ENCODE measurements at places on chromosomes 12 and 14. TPM values are rescaled to one million over a fixed set of nuclear protein-coding genes. Genes with fewer than 3 reads are reported as not detected.

RPS26 gene
- total RNA-seq = 2,120 TPM

POU6F1 gene
- 1.5 TPM for total RNA-seq

KSR2 gene
- 0.47 TPM for total RNA-seq

CELA1 gene
- not detected for total RNA-seq

SOAT2 gene
- not detected for total RNA-seq

ARHGDIB gene
- 678 TPM for total RNA-seq

NYNRIN gene
- 5.5 TPM for total RNA-seq

GUCY2C gene
- not detected for total RNA-seq
